ENCODE measurements at places on chromosomes 6 and 20.

GRCh38 chr20:29299811-29300578 is 1957.5 kb upstream of the DEFB115 start:
- DNase-seq, result no peak

GRCh38 chr6:56687551-56687950 is 44.9 kb upstream of the DST start:
- no peak for DNase-seq

DNA sequence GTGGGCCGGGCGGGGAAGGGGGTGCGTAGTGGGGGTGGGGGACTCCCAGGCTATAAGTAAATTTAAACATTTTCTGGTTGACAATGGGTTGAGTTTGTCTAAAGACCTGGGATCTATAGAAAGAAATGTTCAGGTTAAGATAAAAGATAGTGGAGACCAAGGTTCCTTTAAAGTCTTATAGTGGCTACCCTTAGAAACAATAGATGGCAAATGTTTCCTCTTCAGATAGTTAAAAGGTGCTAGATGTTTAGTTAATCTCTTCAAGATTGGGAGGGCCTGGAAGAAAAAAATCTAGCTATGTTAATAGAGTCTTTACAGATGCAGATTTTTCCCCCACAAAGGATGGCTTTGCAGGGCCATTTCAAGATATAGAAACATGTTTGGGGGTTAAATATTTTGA is 446.4 kb upstream of the FKBP1C start:
- no peak for DNase-seq

DNA sequence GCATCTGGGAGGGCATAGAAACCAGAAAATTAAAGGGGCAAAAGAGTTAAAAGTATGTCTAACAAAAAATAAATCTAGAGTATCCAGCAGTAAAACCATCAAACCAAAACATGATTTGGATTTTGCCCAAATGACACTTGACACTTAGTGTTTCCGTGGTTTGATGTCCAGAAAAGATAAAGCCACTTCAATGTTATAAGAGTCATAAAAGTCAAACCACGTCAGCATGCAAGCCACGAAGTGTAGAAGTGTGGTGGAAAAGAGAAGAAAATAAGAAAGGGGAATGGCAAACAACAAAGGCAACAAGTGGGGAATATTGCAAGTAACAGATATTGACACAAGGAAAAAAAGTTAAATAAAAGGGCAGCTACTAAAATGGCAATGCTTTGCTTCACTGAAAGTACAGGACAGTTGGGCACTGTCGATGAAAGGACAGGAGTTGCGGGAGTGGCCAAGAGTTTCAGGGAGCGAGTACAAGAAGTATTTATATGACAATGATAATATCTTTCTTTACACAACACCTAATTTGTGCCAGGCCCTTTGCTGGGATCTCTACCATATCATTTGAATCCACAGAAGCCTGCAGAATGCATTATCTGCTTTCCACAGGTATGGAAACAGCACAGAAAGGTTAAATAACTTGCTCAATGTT is 6.3 kb upstream of the HDDC2 start:
- DNase-seq, result no peak

DNA sequence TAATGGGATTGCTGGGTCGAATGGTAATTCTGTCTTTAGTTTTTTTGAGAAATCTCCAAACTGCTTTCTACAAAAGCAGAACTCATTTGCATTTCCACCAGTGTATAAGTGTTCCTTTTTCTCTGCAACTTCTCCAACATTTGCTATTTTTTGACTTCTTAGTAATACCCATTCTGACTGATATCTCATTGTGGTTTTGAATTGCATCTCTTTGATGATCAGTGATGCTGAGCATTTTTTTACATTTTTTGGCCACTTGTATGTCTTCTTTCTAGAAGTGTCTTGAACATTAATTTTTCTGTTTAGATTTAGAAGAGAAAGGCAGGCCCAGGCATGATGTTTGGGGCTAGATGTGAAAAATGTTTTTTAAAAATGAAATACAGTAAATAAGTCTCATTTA is 553.1 kb upstream of the MAN1A1 start:
- no peak for DNase-seq

DNA sequence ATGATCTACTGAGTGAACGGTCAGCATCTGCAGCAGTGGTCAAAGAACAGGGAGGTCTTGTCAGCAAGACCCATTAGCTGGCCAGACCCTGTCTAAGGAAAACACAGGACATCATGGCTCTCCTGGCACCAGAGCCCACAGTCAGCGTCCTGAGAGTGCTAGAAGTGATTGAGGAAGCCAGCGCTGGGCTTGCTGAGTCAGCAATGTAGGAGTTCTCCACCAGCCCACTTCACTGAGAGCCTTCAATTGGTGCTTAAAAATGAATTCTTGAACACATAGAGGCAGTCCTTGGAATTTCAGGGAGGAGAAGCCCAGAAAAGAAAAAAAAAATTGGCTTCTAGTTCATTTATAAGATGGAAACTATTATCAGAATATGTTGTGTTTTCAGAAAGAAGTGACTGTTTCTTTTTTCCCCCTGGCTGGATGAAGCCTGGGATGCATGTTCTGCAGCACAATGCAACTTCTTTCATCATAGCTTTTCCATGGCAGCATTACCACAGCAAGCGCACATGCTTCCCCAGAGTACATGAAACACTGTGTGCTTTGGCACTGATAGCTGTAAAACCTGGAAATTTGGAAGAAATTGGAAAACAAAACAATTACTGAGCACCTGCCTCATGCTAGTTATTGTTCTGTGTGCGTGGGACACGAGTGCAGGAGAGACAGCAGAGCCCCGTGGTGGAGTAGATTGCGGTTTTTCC is 899.9 kb downstream of the C6orf118 start:
- no peak for DNase-seq

DNA sequence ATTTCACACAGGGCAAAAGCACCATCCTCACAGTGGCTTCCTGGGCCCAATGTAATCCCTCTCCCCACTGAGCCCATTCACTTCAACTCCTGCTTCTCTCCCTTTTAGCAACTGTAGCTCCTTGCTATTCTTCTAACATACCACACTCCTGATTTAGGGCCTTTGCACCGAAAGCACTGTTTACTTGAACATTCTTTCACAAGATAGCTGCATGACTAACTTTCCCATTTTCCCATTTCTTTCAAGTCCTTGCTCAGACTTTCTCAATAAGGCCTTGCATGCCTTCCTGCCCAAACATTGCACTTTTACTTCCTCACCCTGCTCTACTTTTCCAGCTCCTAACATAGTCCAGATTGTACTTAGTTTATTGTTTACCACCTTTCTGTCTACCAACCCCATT is 73.0 kb downstream of the SHPRH start:
- no peak for DNase-seq

DNA sequence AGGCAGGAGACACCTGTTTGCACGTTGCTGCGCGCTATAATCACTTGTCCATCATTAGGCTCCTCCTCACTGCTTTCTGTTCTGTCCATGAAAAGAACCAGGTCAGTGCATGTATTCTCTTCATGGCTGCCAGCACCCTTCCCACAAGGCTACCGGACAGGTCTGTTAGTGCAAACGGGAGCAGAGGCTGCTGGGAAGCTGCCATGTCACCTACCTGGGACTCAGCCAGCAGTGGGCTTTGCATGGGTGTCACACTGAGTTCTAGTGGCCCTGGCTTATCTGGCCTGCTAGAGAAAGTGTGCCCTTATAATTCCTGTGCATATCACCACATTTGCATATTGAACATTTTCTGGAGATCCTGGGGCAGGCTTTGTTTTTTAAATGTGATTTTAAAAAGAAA is 24.8 kb downstream of the LYRM2 start:
- DNase-seq, result no peak

DNA sequence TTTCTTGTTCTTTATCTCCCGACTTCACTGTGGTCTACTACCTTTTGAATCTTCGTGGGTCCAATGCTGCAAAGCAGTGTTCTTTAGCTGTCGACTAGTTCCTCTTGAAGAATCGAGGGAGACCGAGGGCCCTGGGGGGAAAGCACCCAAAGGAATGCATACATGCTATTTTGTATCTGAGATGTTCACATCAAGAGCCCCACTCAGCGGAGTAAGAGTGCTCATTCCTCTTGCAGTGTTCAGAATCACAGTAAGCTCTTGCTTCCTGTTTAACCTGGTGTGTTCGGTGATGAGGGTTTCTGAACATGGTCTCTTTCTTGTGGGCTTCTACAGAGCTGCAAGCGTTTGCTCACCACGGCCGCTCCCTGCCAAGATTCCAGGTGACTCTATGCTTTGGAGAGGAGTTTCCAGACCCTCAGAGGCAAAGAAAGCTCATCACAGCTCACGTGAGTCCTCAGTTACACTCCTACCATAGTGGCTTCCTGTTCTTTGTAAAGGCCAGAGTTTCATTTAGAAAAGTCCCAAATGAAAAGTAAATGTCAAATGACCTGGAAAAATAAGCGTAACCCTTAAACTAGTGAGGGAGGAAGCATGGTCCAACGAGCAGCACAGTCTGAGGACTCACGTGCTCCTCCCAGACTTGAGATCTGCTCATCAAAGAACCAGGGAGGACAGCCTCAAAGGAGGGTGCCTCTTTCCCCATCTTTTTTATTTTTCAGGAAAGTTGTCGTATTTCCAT is 13.3 kb downstream of the IRF4 start:
- DNase-seq, result no peak

DNA sequence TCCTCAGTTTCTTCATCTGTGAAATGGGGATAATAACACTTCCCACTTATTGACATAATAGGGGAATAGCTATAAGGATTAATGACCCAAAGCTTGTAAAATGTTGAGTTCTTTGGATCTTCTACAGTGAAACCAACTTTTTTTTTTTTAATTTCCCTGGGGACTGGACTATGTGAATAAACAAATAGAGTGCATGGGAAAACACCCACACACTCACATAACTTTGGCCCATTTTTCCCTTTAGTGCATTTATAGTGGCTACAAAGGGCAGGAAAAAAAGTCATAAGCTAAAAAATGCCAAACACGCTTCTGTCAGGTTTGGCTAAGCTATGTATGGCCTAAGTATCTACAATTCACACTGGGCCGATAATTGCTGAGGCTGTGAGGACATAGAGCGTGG is 406.2 kb upstream of the JAG1 start:
- no peak for DNase-seq

DNA sequence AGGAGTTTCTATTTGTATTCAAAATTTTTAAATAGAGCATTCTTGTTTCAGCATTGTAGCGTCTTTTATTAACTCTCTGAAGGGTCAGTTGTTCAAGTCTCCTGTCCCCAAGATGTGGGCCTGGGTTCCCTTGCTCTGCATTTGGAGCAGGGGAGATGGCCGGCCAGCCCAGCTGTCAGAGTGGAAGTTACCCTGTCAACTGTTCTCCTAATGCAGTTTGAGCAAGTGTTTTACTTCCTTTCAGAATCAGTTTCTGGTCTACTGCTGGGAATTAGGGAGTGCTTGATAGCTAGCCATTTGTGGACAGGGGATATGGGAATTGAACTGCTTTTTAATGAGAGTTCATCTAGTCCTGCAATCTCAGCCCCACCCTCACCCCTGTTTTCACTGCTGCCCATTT is 116.6 kb downstream of the QKI start:
- DNase-seq, result no peak

- no peak for DNase-seq
These were observed 108.1 kb downstream of the IRF4 start for GRCh38 chr6:499617-500016.
